ENCODE measurements at places on chromosomes 1 and 21. TPM values are rescaled to one million over a fixed set of nuclear protein-coding genes. Genes with fewer than 3 reads are reported as not detected.

RHEX gene
- total RNA-seq, result not detected

GRCh38 chr1:222104694-222105392, 363.0 kb upstream of the DUSP10 start:
- no peaks in the 10 kb centered on the region for H3K4me1 ChIP-seq
- H3K4me3 ChIP-seq, result no peak overlapping the region
- H3K36me3 ChIP-seq, result no peaks in the 10 kb centered on the region
- H3K27ac ChIP-seq, result no peak overlapping the region
- no peak for DNase-seq
- peaks cover 3% of the 10 kb centered on the region for H3K27me3 ChIP-seq

CFH gene
- total RNA-seq, result 32.3 TPM

DNA sequence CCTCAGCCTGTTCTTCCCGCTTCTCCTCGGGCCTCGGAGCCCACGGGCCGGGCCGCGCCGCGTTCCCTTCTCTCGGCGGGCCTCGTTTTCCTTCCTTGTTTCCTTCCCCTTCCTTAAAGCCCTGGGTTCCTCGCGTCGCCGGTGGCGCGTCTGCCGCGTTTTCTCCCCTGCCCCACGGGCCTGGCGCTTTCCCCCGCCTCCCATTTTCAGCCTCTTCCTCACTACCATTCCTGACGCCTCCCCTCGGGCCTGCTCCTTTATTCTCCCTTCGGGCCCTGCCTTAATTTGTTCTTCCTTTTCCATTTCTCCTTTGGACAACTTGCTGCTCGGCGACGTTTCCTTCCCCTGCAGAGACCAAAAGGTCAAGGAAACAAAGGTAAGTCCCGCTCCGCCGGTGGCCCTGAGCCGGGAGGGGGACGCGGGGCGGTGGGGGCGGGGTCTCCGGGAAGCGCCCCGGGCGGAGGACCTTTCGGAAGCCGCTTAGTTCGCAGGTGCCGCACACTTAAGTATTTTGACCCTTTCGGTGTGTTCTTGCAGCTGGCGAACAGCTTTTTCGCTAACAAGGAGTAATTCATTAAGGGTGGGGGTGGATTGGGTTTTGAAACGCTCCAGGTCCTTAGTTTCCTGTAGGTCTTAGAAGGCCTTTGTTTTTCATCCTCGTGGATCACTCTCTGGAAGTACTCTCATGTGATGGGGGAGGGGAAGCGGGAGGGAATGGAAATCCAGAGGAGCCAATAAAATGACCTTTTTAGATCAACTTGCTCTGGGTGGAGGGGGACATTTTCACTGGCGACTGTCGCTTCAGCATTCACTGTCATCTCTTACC, 780 bp downstream of the YTHDF2 start:
- no peaks in the 10 kb centered on the region for H3K27me3 ChIP-seq
- peak overlapping the region; percentile 89 for H3K27ac ChIP-seq
- H3K36me3 ChIP-seq, result peaks cover 25% of the 10 kb centered on the region
- peaks cover 24% of the 10 kb centered on the region for H3K4me1 ChIP-seq
- peak; percentile 41 for DNase-seq

GRCh38 chr1:32939655-32940371, 24.8 kb downstream of the RNF19B start:
- peaks cover 19% of the 10 kb centered on the region for H3K36me3 ChIP-seq
- no peak overlapping the region for H3K27ac ChIP-seq
- H3K4me1 ChIP-seq, result peaks cover 8% of the 10 kb centered on the region
- no peaks in the 10 kb centered on the region for H3K27me3 ChIP-seq
- DNase-seq, result peak; percentile 93
- no peak overlapping the region for H3K4me3 ChIP-seq

GRCh38 chr1:27563341-27563590, 40.7 kb downstream of the AHDC1 start:
- H3K27me3 ChIP-seq, result no peaks in the 10 kb centered on the region
- DNase-seq, result no peak
- peaks cover 33% of the 10 kb centered on the region for H3K4me1 ChIP-seq
- no peak overlapping the region for H3K27ac ChIP-seq
- H3K4me3 ChIP-seq, result no peak overlapping the region

DNA sequence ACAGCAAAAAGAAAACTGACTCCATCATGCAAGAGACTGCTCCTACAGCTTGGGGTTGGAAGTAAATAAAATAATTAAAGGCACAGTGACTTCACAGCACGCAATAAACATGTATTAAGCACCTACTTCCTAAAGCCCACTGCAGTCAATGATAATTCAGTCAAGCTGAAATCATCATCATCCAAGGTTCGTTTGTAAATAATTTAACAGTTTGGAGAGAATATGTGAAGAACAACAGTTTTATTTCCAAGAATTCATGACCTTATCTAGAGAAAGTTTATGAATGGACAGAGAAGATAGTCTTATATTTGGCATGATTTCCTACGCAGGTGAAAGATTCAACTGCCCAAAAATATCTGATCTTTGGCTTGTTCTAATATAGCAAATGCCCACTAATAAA, 86.8 kb downstream of the SMYD3 start:
- H3K36me3 ChIP-seq, result no peaks in the 10 kb centered on the region
- H3K4me1 ChIP-seq, result peaks cover 7% of the 10 kb centered on the region
- no peak overlapping the region for H3K4me3 ChIP-seq
- no peak overlapping the region for H3K27ac ChIP-seq
- H3K27me3 ChIP-seq, result no peaks in the 10 kb centered on the region
- DNase-seq, result no peak

KRTAP19-3 gene
- not detected for total RNA-seq

DNA sequence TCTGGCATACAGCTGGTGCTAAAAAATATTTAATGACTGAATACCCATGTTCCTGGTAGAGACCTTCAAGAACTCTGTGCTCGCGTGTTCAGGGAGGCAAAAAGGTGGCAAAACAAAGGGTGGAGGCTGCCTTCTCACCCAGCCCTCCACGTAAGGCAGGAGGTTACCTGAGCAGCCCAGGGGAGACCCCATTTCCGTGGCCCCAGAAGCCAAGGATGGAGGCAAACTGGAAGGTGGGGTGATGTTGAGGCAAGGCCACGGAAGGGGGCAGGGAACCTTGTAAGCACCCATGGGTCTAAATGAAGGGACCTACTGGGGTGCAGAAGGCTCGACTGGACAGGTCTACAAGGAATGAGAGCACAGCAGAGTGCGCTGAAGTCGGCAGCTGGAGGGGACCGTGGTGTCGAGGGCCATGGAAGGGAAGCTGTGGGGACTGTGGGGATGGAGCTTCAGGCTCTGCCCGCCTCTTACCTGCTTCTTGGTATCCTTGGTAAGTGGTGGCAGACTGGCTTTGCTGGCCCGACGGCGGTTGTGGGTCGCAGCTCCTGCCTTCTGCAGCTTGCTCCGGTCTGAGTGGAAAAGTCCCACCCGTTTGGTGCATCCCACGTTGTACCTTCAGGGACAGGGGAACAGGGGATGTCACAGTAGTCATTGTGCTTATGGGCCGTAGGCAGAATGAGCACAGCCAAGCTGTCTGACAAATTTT, 8.9 kb upstream of the A3GALT2 start:
- H3K27ac ChIP-seq, result no peak overlapping the region
- no peaks in the 10 kb centered on the region for H3K27me3 ChIP-seq
- H3K36me3 ChIP-seq, result peaks cover 94% of the 10 kb centered on the region
- no peak for DNase-seq
- H3K4me1 ChIP-seq, result peaks cover 33% of the 10 kb centered on the region

DNA sequence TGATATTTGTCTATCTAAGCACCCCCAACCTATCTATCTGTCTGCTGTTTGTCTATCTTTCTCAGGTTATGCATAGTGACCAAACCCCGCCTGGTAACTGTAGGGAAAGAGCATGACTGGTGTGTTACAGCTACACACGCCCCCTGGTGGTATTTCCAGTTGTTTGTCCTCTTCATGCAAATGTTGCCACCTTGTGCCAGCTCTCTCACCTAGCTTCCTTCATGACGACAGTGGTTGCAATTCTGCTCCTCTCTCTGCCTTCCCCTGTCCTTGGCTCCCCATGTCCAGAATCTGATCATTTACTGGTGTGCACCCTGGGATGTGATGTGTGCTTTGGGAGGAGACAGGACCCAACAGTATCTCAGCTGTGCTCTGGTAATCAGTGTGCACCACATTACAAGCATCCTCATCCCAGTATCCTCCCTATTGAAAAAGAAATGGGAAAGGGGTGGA, 8.1 kb upstream of the INKA2 start:
- H3K4me1 ChIP-seq, result peaks cover 12% of the 10 kb centered on the region
- DNase-seq, result peak; percentile 36
- H3K36me3 ChIP-seq, result no peaks in the 10 kb centered on the region

GRCh38 chr1:209883341-209883971, 54.6 kb upstream of the SYT14 start:
- peaks cover 53% of the 10 kb centered on the region for H3K4me1 ChIP-seq
- H3K27ac ChIP-seq, result peak overlapping the region; percentile 97
- H3K27me3 ChIP-seq, result no peaks in the 10 kb centered on the region

ATP1A4 gene
- not detected for total RNA-seq

DNA sequence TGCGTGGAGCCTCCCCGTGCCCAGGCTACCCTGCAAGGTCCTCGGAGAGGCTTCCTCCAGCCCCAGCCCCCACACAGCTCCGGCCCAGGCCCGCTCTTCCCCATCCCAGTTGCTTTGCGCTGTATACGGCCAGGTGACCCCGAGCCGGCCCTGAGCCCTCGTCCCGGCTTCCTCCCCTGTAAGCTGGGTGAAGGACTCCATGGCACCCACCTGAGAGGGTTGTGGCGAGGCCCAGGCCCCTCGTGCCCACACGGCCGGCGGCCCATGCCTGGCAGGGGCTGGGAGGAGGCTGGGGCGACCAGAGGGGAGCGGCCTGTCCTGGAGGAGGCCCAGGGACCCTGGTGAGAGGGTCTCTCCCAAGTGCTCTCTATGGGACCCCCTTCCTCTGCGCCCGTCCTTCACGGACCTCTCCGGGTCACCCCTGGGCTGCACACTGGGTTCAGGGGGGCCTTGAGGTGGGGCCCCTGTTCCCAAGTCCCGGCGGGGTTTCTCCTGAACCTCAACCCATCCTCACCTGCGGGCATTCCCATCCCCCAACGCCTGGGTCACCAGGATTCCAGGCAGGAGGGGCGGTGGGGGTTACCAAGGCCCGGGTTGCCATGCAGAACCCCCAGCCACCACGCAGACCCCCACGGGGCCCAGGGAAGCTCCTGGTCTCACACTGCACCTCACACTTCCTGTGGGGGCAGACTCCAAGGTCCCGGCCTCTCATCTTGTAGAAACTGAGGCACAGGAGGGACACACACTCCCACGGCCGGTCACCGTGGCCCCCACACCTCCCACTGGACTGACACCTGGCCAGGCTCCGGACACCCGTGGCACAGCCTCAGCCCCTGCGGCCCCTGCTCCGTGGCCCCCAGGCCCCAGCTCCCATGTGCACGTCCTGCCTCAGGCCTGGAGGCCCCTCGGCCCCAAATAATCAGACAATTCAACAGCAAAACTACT, 25.2 kb downstream of the COL6A1 start:
- no peak overlapping the region for H3K4me3 ChIP-seq
- H3K27ac ChIP-seq, result no peak overlapping the region
- no peaks in the 10 kb centered on the region for H3K36me3 ChIP-seq
- no peak for DNase-seq

- H3K36me3 ChIP-seq, result peaks cover 73% of the 10 kb centered on the region
- no peak overlapping the region for H3K4me3 ChIP-seq
- H3K4me1 ChIP-seq, result peaks cover 67% of the 10 kb centered on the region
- H3K27ac ChIP-seq, result no peak overlapping the region
- DNase-seq, result no peak
Observed at GRCh38 chr1:8871539-8871935, 6.9 kb downstream of the ENO1 start.

DNA sequence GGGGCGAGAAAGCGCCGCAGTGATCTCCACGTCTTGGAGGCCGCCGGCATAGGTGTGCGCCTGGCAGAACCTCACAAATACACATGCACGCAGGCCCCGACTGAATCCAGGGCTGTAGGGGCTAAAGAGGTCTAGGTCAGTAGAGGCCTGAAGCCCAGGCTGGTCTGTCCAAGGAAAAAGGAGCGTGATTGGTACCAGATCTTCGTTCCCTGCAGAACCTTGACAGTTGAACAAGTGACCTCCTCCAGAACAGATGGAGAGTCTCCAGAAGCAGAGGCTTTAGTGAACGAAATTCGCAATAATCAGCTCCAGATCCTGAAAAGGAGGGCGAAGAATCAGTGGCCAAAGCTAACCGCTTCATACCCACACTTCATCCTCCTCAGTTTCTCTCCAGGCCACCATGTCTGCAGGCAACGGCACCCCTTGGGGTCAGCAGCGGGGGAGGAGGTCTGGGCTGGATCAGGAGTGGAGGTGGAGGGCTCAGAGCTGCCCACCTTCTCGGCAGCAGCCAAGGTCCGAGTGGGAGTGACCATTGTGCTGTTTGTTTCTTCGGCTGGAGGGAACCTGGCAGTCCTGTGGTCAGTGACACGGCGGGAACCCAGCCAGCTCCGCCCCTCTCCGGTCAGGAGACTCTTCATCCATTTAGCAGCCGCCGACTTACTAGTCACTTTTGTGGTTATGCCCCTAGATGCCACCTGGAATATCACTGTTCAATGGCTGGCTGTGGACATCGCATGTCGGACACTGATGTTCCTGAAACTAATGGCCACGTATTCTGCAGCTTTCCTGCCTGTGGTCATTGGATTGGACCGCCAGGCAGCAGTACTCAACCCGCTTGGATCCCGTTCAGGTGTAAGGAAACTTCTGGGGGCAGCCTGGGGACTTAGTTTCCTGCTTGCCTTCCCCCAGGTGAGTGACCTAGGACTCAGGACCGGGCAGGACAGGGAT, 749 bp upstream of the PEX11B start:
- peak overlapping the region; percentile 90 for H3K27ac ChIP-seq
- DNase-seq, result peak; percentile 54
- no peaks in the 10 kb centered on the region for H3K27me3 ChIP-seq
- H3K4me3 ChIP-seq, result peak overlapping the region; percentile 92

DCST1 gene
- total RNA-seq, result not detected

DNA sequence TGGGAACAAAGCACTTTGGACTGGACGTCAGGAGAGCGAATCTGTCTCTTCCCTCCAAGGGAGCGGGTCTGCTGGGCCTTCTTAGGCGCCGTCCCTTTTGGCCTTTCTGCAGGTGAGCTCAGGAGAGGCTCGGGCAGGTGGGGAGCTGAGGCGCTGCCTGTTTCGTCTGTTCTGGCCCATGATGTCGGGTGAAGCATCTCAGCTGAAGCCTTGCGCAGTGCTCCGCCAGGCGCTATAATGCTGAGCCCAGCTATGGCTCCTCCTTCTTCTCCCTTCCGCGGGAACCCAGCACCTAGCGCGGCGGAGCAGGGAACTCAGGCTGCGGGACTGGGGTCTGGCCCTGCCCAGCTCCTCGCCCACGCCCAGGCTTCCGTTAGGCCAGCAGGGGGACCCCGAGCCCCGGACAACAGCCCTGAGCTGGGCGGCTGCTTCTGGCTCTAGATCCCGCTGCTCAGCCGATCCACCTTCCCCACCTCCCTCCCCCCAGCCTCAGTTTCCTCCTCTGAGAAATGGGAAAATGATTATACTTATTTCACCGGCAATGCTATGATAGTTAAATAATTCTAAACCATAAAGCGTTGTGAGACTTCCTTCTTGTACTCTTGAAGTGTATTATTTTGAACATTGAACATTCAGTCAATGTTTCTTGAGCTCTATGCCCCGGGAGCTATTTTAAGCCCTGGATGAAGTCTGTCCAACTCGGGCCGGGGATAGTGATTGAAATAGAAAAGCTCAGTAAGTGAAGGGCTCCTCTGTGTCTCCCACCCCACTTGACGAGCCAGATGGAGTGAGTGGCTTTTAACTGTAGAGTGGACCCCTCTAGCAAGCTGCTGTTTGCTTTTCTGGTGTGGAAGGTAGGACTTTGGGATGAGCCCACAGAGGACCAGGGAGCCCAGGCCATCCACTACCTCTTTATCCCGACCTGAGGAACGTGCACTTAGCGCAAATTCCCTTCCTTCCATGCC, 9.6 kb upstream of the ADORA1 start:
- H3K4me3 ChIP-seq, result no peak overlapping the region
- H3K27ac ChIP-seq, result no peak overlapping the region
- peaks cover 43% of the 10 kb centered on the region for H3K27me3 ChIP-seq
- H3K36me3 ChIP-seq, result no peaks in the 10 kb centered on the region
- peak; percentile 20 for DNase-seq

SMIM11 gene
- 1.6 TPM for total RNA-seq

Data from astrocyte (in vitro differentiated cells and primary cell).